ENCODE measurements at places on chromosomes 11 and 22.
A peak's percentile ranks its signal among the peaks of the same experiment; 100 is the strongest.

DNA sequence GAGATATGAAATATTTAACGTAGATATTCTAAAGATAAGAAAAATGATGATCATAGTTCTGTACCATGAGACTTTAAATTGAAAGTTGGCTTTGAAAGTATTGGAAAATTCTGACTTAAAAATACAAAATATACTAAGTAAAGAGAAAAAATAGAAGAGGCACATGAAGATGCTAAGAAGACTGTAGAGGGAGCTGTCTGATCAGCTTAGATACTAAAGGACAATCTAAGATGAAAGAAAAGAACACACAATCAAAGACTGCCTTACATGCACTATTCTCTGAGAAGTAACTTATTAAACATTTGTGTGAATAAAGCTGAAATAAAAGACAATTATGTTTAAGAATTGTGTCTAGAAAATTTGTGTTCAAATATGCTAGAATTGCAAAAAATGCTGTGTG, 55.1 kb downstream of the RBMXL2 start:
- no peak for DNase-seq

GRCh38 chr11:119473901-119474681, 51.1 kb upstream of the THY1 start:
- no peak for DNase-seq

GRCh38 chr11:36139767-36140166, 149.5 kb downstream of the COMMD9 start:
- DNase-seq, result no peak

- no peak for DNase-seq
Measured at GRCh38 chr11:58770627-58771457, 39.1 kb upstream of the GLYAT start.

DNA sequence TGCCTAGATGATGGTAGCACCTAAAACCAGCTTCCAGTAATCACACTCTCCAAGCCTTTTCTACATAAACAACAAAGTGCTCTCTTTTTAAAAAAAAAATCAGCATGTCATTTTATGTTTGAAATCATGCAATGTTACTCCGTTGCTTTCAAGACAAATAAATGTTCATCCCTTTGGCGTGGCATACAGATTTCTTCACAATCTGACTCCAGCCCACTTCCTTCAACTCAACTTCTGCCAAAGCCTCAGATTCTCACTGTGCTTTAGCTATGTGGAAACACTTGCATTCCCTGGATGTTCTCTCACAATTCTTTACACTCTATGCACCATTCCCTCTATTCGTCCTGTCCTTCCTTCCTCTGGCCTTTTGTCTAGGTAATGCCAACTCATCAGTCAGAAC, 206.3 kb upstream of the BLID start:
- no peak for DNase-seq

- no peak for DNase-seq
Measured at GRCh38 chr11:40606800-40607199, 852.7 kb downstream of the LRRC4C start.

DNA sequence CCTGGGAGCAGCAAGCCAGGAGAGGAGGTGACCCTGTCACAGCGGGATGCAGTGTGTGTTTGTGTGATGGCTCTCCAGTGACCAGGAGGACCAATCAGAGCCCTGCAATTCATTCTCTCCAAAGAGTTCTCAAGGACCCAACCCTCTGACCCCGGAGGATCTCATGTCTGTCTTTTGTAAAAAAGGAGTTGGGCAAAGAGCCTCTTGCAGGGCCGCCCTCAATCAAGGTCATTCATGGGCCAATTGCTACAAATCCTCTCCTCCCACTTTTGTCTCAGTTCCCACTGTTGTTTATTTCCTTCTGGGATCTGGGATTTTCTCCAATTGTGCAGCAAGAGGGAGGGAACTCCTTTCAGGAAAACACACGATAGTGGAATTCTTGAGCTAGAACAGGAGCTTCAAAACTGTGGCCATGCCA, 4.0 kb downstream of the TECTA start:
- DNase-seq, result peak; percentile 12

GRCh38 chr11:130449310-130449990, 1.0 kb downstream of the ADAMTS15 start:
- DNase-seq, result peak; percentile 71

- DNase-seq, result peak; percentile 67
Measured at GRCh38 chr22:46107089-46107664, 43.1 kb upstream of the PPARA start.

DNA sequence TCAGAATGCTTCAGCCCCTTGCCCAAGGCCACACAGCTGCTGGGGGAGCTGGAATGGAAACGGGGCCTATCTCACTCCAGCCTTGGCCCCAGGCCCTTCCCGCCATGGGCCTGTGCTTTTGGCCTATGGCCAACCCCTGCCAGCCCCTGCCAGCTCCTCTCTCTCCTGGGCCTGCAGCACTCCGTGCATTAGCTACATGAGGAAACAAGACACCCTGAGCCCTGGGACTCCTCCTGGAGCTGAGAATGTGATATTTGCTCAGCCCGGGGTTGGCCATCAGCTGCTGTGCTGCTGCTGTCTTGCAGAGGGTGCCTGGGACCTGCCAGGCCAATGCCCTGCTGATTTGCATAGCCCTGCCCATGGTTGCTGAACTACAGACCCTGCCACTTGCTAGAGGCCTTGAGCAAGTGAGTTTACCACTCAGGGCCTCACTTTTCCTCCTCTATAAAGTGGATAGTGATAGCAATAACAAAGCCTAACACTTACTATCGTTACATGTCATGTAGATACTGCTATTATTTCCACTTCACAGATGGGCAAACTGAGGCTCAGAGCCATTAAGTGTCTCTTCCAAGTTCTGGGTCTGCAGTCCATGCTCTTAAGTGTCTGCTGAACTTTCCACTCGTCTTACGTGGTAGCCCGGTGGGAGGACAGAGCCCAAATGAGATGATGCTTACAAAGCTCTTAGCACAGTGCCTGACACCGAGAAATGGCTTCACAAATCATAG, 99.6 kb downstream of the KIAA1671 start:
- no peak for DNase-seq

Data from right kidney (tissue), 9 donors.